ENCODE measurements at places on chromosomes 5 and 9.

- no peak for DNase-seq
Observed at GRCh38 chr5:155850370-155850769, 476.6 kb upstream of the SGCD start.

- DNase-seq, result no peak
Observed at GRCh38 chr9:125988479-125989050, 241.4 kb downstream of the PBX3 start.

DNA sequence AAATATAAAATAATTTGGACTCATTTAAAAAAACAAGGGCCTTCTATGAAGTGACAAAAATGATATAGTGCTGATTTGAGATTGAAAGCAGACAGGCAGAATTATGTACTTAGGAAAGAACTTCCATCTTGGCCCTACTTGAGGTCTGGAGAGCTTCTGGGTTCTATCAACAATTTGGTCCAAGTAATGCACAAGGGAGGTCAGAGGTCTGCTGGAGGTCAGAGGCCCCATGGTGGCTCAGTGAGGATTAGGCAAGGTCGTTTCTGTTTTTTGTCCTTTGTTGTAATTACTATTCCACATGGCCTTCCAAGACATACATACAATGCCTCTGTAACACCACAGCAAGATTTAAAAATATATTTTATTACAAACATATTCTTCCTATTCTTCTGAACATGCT, 37.2 kb downstream of the NUDT12 start:
- DNase-seq, result no peak

GRCh38 chr5:121968910-121969607, 7.3 kb downstream of the SRFBP1 start:
- no peak for DNase-seq

- no peak for DNase-seq
Observed at GRCh38 chr9:35842020-35842745, 13.2 kb downstream of the TMEM8B start.

DNA sequence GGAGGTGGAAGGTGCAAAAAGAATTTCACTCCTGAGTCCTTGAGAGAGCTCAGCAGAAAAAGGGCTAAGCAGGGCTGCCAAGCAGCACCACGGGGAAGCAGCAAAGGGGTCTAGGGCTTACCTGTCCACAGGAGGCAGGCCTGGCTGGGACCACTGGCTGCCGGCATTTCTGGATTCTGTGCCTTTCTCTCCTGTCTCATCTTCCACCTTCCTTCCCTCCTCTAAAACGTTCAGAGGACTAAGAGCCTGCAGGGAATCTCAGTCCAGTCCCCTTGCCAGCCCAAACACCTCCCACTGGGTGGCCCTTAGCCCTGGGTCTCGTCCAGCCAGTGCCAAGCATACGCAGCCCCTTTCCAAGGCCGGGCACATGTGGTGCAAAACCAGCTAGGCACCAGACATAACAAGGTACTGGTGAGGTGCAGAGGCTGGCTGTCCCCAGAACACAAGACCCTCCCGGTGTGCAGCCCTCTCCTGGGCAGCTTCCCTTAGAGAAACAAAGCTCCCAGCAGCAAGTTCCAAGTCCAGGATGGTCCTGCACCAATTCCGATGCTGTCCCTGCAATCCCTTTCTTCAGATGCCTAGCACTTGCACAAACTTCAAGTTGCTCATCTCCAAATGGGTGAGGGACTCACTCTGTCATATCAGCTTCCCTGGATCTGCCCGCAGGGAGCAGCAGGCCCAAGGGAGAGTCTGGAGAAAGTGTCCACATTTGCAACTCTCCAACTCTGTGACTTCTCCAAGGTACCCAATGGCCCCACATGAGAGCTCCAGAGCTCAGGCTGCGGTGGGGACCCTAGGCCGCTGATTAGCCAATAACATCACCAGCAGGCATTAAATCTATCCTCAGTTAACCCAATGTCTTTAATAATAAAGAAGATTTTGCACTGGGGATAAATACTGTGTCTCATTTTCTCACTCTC, 126.3 kb downstream of the C5orf15 start:
- DNase-seq, result no peak

DNA sequence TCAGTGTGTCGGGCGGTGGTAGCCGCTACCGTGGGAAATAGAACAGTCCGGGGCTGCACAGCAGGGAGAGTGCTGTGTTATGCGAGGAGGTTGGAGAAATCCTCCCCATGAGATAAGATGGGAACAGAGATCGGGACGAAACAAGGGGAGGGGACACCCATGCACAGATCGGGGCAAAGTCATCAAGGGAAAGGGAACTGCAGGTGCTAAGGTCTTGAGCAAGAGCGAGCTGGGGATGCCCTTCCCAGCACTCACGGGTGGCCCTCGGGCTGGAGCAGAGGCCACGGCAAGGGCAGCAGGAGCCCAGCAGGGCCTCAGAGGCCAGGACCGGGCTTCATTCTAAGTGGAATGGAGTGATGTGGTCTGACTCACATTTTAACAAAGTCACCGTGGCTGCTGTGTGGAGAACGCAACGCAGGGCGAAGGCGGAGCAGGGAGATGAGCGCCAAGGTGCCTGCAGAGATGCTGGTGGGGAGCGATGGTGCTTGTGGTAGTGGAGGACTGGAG, 7.7 kb downstream of the IL13 start:
- no peak for DNase-seq

DNA sequence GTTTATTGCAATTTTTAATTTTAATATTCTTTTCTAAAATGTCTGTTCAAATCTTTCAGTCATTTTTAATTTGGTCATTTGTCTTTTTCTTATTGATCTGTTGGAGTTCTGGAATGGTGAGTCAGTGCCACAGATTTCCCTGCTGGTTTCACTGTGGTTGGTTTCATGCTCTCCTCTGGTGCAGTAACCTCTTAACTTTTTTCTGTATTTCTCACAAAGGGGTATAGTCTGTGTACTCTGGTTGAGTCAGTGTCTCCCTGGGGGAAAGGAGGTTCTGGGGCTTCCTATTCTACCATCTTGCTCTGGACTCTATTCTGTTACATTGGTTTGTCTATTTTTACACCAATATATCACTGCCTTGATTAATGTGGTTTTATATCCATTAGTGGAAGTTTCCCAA, 178.8 kb downstream of the CSNK1G3 start:
- DNase-seq, result no peak

- DNase-seq, result no peak
Observed at GRCh38 chr5:66742083-66742895, 146.1 kb downstream of the MAST4 start.

Data from NCI-H187 treated with DMSO at 0.1 percent for 48 hours (cell line).